ENCODE measurements at places on chromosomes 3 and 15.

DNA sequence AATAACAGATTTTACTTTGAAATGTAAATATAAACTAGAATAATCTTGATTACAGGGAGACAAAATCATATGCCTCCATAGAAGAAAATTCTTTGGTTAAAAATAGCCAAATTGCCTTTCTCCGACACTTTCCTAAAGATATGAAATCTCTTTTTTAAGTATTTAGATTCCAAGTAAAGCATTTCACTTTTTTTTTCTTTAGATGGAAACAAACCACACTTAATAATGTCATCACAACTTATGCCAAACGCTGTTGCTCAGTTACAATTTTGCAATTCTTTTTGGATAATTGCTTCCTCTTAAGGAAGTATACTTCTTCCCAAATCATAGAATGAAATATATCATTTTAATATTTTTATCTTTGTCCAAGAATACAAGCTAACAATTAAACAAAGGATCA lies 294.1 kb upstream of the ARL6 start:
- no peaks in the 10 kb centered on the region for H3K4me1 ChIP-seq
- H3K27me3 ChIP-seq, result no peaks in the 10 kb centered on the region
- no peak overlapping the region for H3K4me3 ChIP-seq
- DNase-seq, result no peak
- no peaks in the 10 kb centered on the region for H3K36me3 ChIP-seq

DNA sequence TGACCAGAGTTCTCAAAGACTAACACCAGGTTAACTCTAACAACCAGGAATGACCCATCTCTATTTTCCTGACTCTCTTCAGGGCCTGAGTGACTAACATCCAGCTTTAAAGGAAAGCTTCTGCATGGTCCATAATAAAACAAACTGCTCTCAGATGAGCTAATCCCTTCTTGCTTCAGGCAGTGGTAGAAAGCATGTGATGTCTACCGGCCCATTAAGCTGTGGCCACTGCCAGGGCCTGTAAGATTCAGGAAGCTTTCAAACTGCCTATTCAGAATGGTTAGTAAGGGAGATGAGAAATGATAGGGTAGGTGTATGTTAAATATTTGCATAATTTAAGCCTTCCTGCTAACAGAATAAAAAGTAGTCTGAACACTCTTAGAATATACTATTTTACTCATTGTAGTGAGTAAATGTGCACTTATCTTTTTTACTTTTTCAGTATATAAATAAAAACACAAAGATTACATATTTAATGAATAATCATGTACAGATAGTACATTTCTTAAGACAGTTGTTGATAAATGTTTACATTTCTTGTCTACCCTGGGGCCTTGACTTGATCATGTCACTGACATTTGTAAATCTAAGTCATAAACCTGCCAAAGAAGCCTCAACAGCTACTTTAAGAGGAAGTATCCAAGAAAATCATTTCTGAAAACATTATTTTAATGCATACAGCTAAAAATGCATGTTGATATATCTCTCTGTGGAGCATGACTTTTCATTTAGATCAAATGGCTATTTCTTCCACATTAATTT lies 222.0 kb downstream of the MCTP2 start:
- H3K4me1 ChIP-seq, result no peaks in the 10 kb centered on the region
- H3K36me3 ChIP-seq, result no peaks in the 10 kb centered on the region
- no peak for DNase-seq
- H3K27ac ChIP-seq, result no peak overlapping the region

GRCh38 chr3:36214460-36214859 lies 165.8 kb upstream of the STAC start:
- no peak overlapping the region for H3K27ac ChIP-seq
- DNase-seq, result no peak
- H3K36me3 ChIP-seq, result no peaks in the 10 kb centered on the region
- H3K4me3 ChIP-seq, result no peak overlapping the region
- H3K4me1 ChIP-seq, result no peaks in the 10 kb centered on the region

GRCh38 chr3:183158551-183159006 lies 4.0 kb downstream of the LAMP3 start:
- DNase-seq, result no peak
- H3K27me3 ChIP-seq, result peaks cover 5% of the 10 kb centered on the region
- H3K4me1 ChIP-seq, result peaks cover 6% of the 10 kb centered on the region

DNA sequence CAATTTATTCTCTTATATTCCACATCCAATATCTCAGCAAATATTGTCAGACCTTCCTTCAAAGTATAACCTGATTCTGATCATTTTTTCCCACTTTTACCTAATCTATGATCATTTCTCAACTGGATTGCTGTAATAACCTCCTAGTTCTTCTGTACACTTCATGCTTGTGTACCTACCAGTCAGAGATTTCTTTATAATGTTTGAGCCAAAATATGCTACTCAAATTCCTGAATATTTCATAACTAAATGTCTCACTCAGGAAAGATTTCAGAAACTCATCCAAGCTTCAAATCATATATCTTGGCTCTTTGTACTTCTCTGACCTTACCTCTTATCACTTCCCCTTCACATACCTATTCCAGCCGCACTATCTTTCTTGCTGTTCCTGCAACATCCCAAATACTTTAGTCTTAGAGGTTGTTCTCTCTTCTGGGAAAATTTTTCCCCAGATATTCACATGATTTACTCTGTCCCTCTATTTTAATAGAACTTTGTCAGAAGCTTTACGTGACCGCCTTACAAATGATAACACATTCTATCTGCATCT lies 20.0 kb downstream of the BCHE start:
- no peak overlapping the region for H3K27ac ChIP-seq
- DNase-seq, result no peak
- no peaks in the 10 kb centered on the region for H3K36me3 ChIP-seq
- H3K27me3 ChIP-seq, result no peaks in the 10 kb centered on the region
- no peak overlapping the region for H3K4me3 ChIP-seq
- H3K4me1 ChIP-seq, result no peaks in the 10 kb centered on the region

DNA sequence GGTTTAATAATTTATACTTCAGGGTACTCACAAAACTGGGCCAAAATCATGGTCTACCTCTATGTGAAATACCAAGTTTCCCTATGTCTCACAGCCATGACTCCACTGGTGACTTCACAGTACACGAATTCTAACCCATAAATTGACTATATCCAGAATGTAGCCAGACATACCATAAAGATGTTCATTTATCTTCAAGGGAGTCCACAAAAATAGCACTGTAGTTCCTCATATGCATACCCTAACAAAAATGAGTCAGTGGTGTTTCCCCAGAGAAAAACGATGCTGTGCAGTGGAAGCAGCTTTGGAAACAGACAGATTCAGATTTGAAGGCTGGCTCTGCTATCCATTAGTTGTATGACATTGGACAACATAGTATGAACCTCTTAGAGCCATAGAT lies 438.8 kb downstream of the FHIT start:
- DNase-seq, result no peak
- H3K36me3 ChIP-seq, result no peaks in the 10 kb centered on the region
- H3K4me3 ChIP-seq, result no peak overlapping the region

DNA sequence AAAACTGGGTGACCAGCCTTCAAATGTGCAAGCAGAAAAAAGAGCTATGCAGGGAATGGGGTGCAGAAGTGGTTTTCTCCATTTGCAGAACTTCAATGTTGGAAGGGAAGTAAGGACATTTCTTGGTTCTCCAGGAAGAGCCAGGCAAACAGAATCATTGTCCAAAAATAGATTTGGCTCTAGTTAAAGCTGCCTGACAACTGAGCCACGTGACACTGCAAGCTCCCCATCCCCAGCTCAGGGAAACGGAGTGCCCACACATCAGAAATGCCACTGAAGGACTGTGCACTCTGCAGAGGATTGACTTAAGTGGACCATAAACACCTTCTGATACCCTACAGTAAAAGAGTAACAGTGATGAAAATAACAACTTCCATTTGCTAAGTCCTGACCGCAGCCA lies 195.6 kb upstream of the NSMCE3 start:
- H3K4me3 ChIP-seq, result no peak overlapping the region
- no peaks in the 10 kb centered on the region for H3K36me3 ChIP-seq
- no peaks in the 10 kb centered on the region for H3K27me3 ChIP-seq
- H3K27ac ChIP-seq, result no peak overlapping the region

- no peak overlapping the region for H3K4me3 ChIP-seq
- no peak for DNase-seq
- no peaks in the 10 kb centered on the region for H3K27me3 ChIP-seq
- no peak overlapping the region for H3K27ac ChIP-seq
Measured at GRCh38 chr3:30810625-30811024, 83.8 kb downstream of the GADL1 start.

DNA sequence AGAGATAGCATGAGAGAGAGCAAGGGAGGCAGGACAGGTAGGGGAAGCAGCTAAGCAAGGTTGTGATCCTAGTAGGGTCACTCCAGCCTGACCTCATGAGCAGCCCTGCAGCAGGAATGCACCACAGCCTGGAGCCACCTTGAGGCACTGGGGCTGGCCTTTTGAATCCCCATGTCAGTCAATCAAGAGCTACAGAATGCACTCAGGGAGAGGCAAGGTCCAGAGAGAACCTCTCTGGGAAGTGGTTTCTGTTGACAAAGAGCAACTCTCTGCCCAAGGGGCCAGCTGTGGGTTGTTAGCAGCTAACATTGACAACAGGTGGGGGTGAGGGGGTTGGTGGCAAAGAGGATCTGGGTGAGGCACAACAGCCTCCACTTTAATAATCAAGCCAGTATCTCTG lies 54.6 kb downstream of the TRANK1 start:
- H3K4me3 ChIP-seq, result no peak overlapping the region
- H3K27ac ChIP-seq, result no peak overlapping the region
- peaks cover 11% of the 10 kb centered on the region for H3K4me1 ChIP-seq
- H3K36me3 ChIP-seq, result peaks cover 10% of the 10 kb centered on the region
- no peaks in the 10 kb centered on the region for H3K27me3 ChIP-seq

DNA sequence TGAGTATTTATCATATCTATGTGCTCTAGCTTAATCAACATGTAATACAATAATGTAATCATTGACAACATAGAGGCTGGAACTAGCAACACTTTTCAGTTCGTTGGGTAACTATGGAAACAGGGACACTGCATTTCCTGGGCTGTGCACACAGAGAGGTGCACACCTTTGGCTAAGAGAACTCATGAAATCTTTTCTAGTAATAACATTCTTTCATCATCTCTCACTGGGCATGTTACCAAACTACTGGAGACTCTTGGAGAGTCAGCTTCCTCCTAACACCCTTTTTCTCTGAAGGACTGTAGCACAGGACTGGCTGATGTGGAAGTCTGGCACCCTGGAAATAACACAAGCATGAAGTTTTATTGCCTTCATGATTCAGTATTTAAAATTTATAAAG lies 135.6 kb downstream of the KCNMB2 start:
- no peak overlapping the region for H3K4me3 ChIP-seq
- no peaks in the 10 kb centered on the region for H3K4me1 ChIP-seq
- no peaks in the 10 kb centered on the region for H3K36me3 ChIP-seq
- H3K27ac ChIP-seq, result no peak overlapping the region

DNA sequence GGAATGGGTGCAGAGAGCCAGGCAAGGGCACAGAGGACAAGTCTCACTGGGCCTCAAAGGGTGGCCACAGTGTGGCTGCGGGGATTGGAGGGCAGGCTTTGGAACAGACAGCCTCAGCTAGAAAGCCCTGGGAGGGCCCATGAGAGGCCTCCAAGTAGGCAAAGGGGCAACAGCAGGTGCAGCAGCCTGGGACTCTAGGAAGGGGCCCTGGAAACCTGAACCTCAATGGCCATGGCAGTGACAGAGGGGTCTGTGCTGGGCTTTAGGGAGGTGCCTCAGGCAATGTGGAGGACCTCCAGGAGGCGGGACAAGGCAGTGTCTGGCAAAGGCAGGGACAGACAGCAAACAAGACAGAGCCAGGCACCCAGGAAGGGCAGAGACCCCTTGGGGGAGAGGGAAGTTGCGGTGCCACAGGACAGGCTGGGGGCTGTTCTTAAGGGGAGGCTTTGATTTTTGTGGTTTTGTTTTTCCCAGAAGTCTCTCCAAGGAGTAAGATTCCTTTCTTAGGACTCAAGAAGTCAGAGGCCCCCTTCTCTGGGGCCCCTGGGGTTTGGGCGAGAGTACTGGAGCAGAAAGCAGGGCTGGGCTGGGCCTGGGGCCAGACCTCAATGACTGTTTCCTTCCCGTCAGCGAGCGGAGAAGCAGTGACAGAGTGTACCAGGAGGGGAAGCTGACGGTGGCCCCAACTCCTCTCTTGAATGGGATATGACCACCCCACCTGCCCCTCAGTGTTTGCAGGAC lies 9.7 kb downstream of the STOML1 start:
- peaks cover 11% of the 10 kb centered on the region for H3K27me3 ChIP-seq
- H3K36me3 ChIP-seq, result peaks cover 5% of the 10 kb centered on the region
- no peak for DNase-seq
- H3K27ac ChIP-seq, result peak overlapping the region; percentile 6
- H3K4me1 ChIP-seq, result peaks cover 37% of the 10 kb centered on the region

- no peaks in the 10 kb centered on the region for H3K27me3 ChIP-seq
- no peak overlapping the region for H3K4me3 ChIP-seq
- no peak for DNase-seq
- no peak overlapping the region for H3K27ac ChIP-seq
Measured at GRCh38 chr15:81037952-81038743, 37.4 kb downstream of the TLNRD1 start.

GRCh38 chr15:89837134-89837829 lies 22.6 kb upstream of the ANPEP start:
- peaks cover 13% of the 10 kb centered on the region for H3K36me3 ChIP-seq
- no peaks in the 10 kb centered on the region for H3K27me3 ChIP-seq
- no peaks in the 10 kb centered on the region for H3K4me1 ChIP-seq
- no peak overlapping the region for H3K4me3 ChIP-seq
- no peak overlapping the region for H3K27ac ChIP-seq
